Activated CD4-positive, alpha-beta T cell treated with anti-CD3 and anti-CD28 coated beads, Interleukin-2, Interleukin-6, amounts not matched to agents 100 ng/mL and 50 ng/mL, durations not matched to agents 16 hours and 8 hours (primary cell): ENCODE measurements at places on chromosomes 12 and 14.

- DNase-seq = peak; percentile 38
Measured at GRCh38 chr12:27123642-27124041, 41.3 kb upstream of the C12orf71 start.

GRCh38 chr14:22002860-22003284, 329.3 kb upstream of the OR4E1 start:
- DNase-seq = peak; percentile 80

- DNase-seq = no peak
Measured at GRCh38 chr12:108542320-108542719, 18.7 kb downstream of the SART3 start.

DNA sequence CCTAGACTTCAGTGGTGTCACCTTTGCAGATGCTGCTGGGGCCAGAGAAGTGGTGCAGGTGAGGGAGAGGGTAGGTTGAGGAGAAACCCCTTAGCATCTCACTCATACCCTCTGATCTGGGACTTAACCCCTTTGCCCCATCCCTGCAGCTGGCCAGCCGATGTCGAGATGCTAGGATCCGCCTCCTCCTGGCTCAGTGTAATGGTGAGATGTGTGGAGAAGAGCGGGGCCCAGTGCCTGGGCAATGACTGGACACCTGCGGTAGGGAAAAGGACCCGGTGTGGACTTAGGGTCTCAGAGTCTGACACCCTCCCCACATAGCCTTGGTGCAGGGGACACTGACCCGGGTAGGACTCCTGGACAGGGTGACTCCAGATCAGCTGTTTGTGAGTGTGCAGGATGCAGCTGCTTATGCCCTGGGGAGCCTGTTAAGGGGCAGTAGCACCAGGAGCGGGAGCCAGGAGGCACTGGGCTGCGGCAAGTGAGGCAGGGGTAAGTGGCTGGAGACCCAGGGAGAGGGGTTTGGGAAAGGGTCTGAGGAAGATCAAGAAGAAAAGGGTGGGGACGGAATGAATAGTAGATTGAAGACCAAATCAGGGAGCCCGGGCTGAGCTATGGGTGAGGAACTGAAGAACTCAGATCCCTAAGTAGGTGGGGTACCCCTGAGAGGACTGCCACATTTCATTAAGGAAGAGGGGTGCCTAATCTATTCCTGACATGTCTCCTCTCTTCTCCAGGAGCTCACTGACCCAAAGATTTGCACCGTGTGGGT, 7.6 kb downstream of the B4GALNT1 start:
- DNase-seq = no peak

DNA sequence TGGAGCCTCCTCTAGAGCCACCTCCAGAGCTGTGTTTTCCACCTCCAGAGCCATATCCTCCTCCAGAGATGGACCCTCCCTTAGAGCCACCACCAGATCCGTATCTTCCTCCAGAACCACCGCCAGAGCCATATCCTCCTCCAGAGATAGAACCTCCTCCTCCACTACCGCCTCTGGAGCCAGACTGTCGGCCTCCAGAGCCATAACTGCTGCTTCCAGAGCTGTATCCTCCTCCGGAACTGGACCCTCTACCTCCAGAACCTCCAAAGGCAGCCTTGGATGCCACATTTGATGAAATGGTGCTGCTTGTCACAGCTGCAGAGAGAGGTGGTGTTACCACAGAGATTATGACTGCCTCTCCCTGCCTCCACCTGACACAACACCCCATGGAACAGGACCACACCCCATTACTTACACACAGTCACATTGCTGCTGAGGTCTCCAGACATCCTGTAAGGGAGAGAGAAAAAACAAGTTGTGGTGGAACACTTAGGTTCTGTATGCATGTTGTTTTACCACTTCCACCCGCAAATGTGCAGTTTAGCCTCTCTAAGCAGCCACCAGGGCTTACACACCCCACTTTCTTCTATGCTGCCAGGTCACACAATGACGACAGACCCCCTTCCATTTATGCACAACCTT, 6.8 kb downstream of the KRT2 start:
- peak; percentile 23 for DNase-seq

- DNase-seq = no peak
Measured at GRCh38 chr14:103676881-103677675, 38.2 kb downstream of the XRCC3 start.

DNA sequence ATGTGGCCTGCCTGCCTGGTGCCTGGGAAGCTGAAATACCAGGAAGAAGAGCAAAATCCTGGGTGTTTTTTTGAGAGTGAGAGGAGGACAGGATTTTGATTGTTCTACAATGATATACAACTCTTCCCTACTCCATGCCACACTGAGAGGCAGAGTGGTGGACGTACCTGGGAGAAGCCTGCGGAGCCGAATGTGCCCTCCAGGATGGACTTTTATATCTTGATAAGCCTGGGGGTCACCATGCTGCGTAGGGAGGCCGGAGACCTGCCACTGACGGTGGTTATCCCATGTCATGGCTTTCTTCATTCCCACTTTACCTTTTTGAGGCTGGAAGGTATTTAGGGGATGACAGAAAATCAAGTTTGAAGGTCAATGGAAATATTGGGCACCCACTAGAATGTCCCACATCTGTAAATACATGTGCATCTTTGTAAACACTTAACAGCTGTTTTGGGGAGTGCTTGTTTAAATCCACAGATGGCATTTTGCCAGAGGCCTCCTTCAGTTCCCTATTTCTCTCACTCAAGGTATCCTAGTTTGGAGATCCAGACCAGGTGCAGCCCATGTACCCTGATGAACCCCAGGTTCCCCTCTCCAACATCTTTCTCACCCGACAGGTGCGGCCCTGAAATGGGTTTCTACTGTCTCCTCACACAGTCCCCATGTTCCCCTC, 1.1 kb upstream of the GLT1D1 start:
- no peak for DNase-seq

DNA sequence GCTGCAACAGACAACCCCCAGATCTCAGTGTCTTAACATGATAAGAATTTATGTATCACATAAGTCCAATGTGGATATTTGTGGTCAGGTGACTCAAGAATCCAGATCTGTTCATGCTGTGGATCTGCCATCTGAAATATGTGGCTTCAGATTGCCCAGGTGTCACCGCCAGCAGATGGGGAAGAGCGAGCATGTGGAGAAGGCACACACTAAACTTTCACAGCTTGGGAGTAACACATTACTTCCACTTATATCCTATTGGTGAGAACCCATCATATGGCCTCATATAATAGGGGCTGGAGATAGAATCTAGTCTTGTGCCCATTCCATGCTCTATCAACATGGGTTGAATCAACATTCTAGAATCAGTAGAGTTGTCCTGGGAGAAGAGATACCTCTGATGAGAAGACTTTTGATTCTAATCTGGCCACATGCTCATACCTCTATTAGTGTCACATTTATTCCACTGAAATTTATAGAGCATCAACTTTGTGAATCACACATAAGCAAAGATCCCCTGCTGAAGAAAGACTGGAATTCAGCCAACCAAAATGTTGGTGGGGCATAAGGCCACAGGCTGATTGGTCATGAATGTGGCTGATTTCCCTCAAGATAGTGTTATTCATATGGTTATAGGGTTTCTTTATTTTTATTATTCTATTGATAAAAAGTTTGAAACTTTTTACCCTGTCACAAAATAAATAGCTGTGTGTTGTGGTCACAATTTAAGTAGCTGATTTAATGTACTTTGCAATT, 6.0 kb upstream of the CALCOCO1 start:
- no peak for DNase-seq

- no peak for DNase-seq
Measured at GRCh38 chr12:4653257-4653656, 4.3 kb downstream of the NDUFA9 start.

- no peak for DNase-seq
Measured at GRCh38 chr14:48771717-48772116, 814.5 kb downstream of the RPS29 start.

- no peak for DNase-seq
Measured at GRCh38 chr14:88232771-88233170, 90.3 kb downstream of the KCNK10 start.

DNA sequence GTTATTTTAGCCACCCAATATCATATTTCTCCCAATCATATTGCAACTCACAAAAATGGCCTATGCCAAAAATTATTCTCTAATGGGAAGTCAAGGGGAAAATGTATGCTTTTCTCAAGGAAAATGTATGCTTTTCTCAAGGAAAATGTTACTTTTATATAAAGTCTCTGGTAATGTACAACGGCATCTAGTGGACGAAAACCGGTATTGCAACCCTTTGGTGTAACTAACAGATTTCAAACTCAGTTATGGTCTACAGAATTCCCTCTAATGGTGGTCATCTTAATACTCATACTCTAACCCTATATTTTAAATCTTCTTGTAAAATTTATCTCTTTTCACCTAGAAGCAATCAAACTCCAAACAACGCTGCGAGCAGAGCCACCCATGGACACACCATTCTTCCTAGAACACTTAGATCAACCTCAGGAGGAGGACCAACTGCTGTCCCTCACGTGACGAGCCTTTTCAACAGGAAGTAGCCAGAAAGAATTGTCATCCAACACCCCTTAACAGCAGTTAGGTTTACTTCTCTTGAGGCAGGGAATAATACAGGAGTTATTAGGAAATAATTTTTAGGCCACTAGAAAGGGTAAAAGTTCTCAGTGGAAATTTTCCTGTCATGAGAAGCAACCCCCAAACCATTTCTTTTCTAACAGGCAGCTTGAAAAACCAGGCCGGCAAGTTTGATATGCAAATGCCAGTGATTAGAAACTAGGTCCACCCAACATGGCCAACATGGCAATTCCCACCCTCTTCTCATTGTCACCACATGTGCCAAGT, 20.1 kb downstream of the APOBEC1 start:
- DNase-seq = peak; percentile 45

GRCh38 chr12:18224745-18225144, 36.6 kb upstream of the PIK3C2G start:
- DNase-seq = peak; percentile 8

DNA sequence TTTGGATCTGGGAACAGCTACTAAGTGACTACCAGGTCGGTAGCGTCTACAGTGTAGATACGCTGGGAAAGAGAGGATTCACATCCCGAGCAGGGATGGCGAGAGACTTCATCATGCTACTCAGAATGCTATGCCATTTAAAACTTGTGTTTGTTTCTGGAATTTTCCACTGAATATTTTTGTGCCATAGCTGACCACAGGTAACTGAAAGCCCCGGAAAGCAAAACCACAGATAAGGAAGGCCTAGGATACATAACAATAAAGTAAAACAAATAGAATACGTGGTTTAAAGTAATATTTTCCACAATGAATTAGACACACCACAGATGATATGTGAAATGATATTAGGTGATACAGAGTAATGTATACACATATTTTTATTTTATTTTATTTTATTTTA, 7.9 kb upstream of the HCAR1 start:
- DNase-seq = no peak

- no peak for DNase-seq
Measured at GRCh38 chr12:16299403-16299802, 21.9 kb upstream of the SLC15A5 start.

GRCh38 chr12:26936559-26937442, 980 bp downstream of the INTS13 start:
- peak; percentile 24 for DNase-seq

DNA sequence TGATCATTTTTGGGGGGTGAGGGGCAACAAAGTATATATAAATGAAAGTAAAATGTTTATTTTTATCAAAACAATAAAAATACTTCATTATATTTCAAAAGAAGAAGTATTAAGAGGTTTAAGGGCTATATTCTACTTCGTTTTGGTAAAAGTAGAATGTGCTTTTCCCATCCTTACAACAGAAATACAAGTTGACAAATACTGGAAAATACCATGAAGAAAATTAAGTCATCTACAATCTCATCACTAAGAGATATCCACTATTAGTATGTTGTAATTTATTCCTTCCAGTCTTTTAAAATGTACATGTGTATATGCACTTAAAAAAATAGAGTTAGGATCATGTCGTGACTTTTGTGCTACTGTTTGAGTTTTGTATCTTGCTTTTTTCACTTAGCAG, 92.8 kb downstream of the PCNX1 start:
- DNase-seq = no peak

- DNase-seq = no peak
Measured at GRCh38 chr14:95272057-95272456, 47.7 kb downstream of the CLMN start.

- DNase-seq = peak; percentile 30
Measured at GRCh38 chr14:35789651-35790050, 19.4 kb downstream of the RALGAPA1 start.

- DNase-seq = no peak
Measured at GRCh38 chr14:66087231-66087630, 398.9 kb upstream of the CCDC196 start.

DNA sequence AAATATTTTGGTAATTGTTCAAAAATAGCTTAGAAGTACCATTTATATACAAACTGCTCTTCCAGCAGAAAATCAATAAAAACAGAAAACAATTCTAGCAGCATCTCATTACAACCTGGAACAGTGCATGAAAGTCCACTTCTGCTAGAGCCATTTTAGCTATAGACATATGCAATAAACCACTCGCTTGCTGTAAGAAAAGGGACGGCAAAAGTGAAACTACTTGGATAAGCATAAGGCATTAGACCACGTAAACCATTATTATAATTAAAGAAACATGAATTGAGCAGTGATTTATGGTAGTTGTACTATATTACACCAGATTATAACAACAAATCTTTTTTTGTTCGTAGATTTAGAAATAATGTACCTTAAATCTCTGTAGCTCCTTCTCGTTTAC, 48.7 kb downstream of the LRIG3 start:
- DNase-seq = no peak

DNA sequence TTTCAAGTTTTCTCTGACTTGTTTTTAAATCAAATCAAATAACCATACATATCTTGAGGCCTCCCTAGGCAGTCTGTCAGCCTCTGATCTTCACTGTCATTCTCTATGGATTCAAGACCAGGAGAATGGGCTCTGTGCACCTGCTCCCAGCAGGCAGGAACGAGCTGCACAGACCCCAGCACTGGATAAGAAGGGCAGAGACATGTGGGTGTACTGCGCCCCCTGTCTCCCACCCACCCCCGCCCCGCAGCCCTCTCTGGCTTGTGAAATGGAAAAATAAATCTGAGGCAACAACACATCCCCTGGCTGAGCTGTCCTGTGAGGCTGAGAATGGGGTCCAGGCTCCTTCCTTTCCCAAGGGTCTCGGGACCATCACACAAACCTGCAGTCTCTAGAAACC, 26.3 kb downstream of the CLMN start:
- no peak for DNase-seq

DNA sequence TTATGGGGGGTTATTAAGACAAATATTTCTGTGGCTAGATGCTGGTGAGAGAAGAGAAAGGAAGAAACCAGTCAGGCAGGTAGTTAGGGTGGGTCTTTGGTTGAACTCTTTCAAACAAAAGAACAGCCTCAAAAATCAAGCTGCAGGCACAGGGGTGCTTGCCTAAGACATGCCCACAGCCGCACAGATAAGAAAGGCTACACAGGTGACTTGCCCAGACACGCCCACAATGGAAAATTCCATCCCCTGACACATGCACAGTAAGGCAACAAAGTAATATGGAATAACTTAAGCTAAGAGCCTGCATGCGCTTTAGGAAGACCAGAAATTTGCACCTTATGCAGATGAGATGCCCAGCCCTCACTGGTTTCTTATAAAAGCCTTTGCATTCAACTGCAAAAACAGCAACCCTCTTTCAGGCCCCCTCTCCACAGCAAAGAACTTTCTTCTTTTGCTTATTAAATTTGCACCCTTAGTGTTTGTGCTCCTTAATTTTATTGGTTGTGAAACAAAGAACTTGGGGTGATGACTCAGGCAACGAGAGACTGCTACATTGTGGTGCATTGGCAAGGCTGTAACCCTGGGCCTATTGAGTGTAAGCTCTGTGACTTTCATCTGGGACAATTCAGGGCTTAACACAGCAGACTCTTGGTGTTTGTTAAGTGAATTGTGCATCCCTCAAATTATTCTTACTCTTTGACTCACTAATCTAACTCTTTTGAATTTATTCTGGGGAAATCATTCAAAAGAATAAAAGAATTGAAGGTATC, 149.4 kb downstream of the RPAP3 start:
- DNase-seq = no peak

- DNase-seq = no peak
Measured at GRCh38 chr14:67426161-67426560, 14.2 kb upstream of the PLEK2 start.
